Naive thymus-derived CD4-positive, alpha-beta T cell (primary cell): ENCODE measurements at places on chromosomes 3 and 15. TPM values are rescaled to one million over a fixed set of nuclear protein-coding genes. Genes with fewer than 3 reads are reported as not detected.

- H3K4me3 ChIP-seq: no peak overlapping the region
- H3K4me1 ChIP-seq: no peaks in the 10 kb centered on the region
- no peak for DNase-seq
- H3K36me3 ChIP-seq: no peaks in the 10 kb centered on the region
These were observed 239.9 kb downstream of the OPA1 start for GRCh38 chr3:193832833-193833413.

DNA sequence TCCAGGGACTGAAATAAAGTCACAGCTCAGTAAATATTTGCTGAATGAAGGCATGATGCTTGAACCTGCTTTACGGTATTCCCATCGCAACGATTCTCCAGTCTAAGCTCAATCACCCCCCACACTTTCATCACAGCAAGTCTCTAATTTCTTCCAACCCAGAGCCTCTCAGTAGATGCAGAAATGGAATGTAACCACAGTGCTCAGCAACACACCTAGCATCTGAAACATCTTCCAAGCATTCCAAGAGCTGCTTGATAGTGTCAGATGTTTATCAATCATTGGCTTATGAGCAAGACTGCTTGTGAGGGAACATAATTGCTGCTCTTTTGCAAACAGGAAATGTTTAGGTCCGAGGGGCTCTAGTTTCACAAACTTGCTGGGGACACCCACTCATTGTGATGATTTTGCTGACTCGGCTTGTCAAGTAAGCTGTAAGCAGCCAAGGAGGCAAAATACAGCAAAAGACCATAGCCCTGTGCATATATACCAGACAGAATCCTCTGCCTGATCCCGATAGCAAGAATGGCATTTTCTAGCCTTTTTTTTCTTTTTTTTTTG, 751.2 kb downstream of the NR2F2 start:
- H3K27ac ChIP-seq: no peak overlapping the region
- H3K4me1 ChIP-seq: no peaks in the 10 kb centered on the region
- DNase-seq: no peak
- no peaks in the 10 kb centered on the region for H3K27me3 ChIP-seq
- H3K4me3 ChIP-seq: no peak overlapping the region

DNA sequence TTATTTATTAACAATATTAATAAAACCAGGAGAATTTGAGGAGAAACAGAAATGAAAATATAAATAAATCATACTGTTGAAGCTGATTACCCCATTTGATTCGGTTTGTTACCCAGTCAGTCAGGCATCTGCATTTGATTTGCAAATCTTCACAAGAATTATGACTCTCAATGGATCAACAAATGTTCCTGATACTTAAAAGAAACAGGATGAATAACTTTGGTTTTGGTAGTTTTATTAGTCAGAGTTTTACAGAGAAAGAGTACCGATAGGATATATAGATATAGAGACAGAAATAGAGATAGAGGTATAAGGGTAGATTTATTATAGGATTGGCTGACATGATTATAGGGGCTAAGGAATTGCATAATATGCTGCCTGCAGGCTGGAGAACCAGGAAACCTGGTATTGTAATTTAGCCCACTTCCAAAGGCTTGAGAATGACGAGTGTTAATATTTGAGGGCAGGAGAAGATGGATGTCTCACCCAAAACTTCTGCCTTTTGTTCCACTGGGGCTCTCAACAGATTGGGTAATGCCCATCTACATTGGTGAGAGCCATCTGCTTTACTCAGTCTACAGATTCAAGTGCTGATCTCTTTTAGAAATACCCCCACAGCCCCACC, 241.6 kb upstream of the COL8A1 start:
- no peaks in the 10 kb centered on the region for H3K4me1 ChIP-seq
- no peaks in the 10 kb centered on the region for H3K36me3 ChIP-seq
- no peaks in the 10 kb centered on the region for H3K27me3 ChIP-seq
- DNase-seq: no peak
- H3K4me3 ChIP-seq: no peak overlapping the region

Gene CD200R1
- total RNA-seq: 22.9 TPM

GRCh38 chr3:35565048-35565447, 74.3 kb upstream of the ARPP21 start:
- no peak overlapping the region for H3K4me3 ChIP-seq
- H3K4me1 ChIP-seq: no peaks in the 10 kb centered on the region
- H3K36me3 ChIP-seq: no peaks in the 10 kb centered on the region
- no peak for DNase-seq

Gene C3orf22
- not detected for total RNA-seq

- no peak overlapping the region for H3K4me3 ChIP-seq
- no peaks in the 10 kb centered on the region for H3K36me3 ChIP-seq
- no peaks in the 10 kb centered on the region for H3K27me3 ChIP-seq
- H3K27ac ChIP-seq: no peak overlapping the region
- H3K4me1 ChIP-seq: no peaks in the 10 kb centered on the region
These were observed 7.5 kb upstream of the TARS3 start for GRCh38 chr15:101731746-101732145.

- H3K27me3 ChIP-seq: no peaks in the 10 kb centered on the region
- H3K27ac ChIP-seq: no peak overlapping the region
- DNase-seq: no peak
- no peaks in the 10 kb centered on the region for H3K4me1 ChIP-seq
- H3K4me3 ChIP-seq: no peak overlapping the region
- no peaks in the 10 kb centered on the region for H3K36me3 ChIP-seq
These were observed 53.4 kb upstream of the PRICKLE2 start for GRCh38 chr3:64278625-64279024.

GRCh38 chr15:48925714-48926223, 38.0 kb downstream of the SHC4 start:
- no peak overlapping the region for H3K27ac ChIP-seq
- no peaks in the 10 kb centered on the region for H3K36me3 ChIP-seq
- no peak for DNase-seq
- H3K4me3 ChIP-seq: no peak overlapping the region
- no peaks in the 10 kb centered on the region for H3K4me1 ChIP-seq
- H3K27me3 ChIP-seq: no peaks in the 10 kb centered on the region

Gene HLTF
- 11.5 TPM for total RNA-seq

- no peak for DNase-seq
- H3K27me3 ChIP-seq: no peaks in the 10 kb centered on the region
- no peak overlapping the region for H3K4me3 ChIP-seq
- no peaks in the 10 kb centered on the region for H3K36me3 ChIP-seq
- H3K4me1 ChIP-seq: no peaks in the 10 kb centered on the region
These were observed 268.1 kb upstream of the UBE2E2 start for GRCh38 chr3:22935040-22935439.

Gene LRRC31
- total RNA-seq: not detected
